ENCODE measurements at places on chromosomes 4 and X.

GRCh38 chrX:104852241-104852640 is 286.2 kb downstream of the IL1RAPL2 start:
- DNase-seq, result no peak

- no peak for DNase-seq
These were observed 212.4 kb upstream of the GRID2 start for GRCh38 chr4:92091335-92091734.

DNA sequence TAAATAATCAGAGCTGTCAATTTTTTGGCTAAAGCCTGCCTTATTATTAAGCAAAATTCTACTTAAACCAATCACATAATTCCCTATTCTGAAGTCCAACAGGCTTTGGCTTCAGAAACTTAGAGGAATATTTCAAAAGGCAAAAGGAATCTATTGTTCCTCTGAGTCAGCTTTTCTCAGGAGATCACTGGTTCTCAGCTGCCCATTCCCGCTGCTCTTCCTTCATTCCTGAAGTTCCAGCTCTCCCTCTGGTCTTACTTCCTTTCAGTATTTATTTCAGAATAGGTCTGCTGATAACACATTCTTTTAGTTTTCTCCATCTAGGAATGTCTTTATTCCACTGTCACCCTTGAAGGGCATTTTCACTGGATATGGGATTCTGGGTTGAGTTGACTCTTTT is 133.7 kb downstream of the SOWAHB start:
- DNase-seq, result no peak

- no peak for DNase-seq
These were observed 130.0 kb upstream of the MAP9 start for GRCh38 chr4:155506745-155507144.

DNA sequence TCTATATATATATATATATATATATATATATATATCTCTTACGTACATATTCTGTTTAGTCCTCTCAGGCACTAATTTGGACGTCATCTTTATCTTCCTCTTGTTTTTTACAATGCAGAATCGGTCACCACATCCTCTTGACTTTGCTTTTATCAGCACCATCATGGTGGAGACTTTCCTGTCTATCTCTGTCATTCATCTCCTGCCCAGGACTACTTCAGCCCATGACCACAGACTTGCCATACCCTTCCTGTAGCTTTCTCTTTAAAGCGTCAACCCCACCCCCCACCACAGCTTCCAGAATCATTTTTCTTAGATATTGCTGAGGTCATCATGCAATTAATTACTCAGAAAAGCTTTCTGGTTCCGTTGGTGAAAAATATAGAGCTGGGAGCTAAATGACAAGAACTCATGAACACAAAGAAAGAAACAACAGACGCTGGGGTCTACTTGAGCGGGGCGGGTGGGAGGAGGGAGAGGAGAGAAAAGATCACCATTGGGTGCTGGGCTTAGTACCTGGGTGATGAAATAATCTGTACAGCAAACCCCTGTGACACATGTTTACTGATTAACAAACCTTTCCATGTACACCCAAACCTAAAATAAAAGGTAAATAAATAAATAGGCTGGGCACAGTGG is 30.5 kb upstream of the PRKX start:
- no peak for DNase-seq

GRCh38 chr4:28073860-28074555 is 1213.4 kb downstream of the STIM2 start:
- no peak for DNase-seq

GRCh38 chr4:62622089-62622488 is 1422.0 kb downstream of the ADGRL3 start:
- DNase-seq, result no peak

GRCh38 chrX:53257166-53257565 is 24.2 kb downstream of the IQSEC2 start:
- no peak for DNase-seq

GRCh38 chr4:80219301-80220025 is 22.2 kb downstream of the PRDM8 start:
- no peak for DNase-seq

- DNase-seq, result no peak
These were observed 800.2 kb upstream of the TENM3 start for GRCh38 chr4:181443021-181443420.

DNA sequence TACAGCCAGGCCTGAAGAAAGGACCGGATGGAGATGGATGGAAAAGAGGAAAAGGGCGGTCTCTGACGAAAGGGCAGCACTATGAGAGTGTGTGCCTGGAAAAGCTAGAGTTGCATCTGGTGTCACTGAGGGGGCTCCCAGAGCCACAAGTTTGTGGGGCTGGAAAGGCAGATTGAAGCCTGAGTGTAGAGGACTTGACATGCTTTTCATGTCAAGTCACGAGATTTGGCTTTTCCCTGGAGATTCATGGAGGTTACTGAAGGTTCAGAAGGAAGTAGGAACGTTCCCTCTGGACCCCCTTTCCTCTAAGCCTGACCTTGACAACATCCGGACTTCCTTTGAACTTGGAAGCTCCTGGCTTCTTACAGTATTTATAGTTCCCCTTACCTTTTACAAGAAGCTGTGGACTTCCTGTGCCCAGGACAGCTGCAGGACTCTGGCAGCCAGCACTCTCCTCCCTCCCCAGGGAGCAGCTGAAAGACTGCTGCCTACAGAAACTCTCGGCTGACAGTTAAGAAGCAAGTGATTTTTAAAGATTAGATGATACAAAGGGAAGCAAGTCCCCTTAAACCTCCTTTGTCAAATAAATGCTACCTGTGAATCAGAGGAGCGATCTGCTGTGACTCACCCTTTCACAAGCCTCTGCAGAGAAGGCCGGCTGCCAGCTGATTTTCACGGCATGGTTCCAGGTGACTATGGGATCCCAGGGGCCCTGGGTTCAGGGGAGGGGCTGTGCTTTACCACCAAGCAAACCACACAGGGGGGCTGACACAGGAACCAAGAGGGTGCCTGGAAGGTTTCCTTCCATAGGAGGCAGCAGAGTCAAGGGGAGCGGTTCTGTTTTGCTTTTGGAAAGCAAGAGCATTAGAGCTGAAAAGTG is 72.9 kb upstream of the STIM2 start:
- no peak for DNase-seq

GRCh38 chrX:110280954-110281353 is 36.9 kb downstream of the AMMECR1 start:
- DNase-seq, result no peak

GRCh38 chrX:316351-317325 is 2.0 kb downstream of the GTPBP6 start:
- DNase-seq, result no peak

DNA sequence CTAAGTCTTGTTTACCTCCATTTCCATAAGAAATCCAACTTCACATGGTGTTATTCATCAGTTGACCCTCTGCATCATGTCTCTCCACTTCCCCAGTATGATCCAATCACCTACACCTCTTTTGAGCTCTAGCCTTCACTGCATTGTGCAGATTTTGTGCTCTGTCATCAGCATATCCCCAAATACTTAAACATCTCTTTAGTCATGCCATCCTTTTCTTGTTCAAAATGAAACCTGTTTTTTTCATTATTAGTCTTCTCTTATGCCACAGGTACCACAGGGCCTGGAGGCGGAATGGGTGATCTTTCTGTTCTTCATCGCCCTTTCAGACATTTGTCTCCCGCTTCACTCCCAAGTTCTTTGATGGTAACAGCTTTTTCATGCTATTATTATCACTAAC is 382.7 kb upstream of the GALNTL6 start:
- no peak for DNase-seq

DNA sequence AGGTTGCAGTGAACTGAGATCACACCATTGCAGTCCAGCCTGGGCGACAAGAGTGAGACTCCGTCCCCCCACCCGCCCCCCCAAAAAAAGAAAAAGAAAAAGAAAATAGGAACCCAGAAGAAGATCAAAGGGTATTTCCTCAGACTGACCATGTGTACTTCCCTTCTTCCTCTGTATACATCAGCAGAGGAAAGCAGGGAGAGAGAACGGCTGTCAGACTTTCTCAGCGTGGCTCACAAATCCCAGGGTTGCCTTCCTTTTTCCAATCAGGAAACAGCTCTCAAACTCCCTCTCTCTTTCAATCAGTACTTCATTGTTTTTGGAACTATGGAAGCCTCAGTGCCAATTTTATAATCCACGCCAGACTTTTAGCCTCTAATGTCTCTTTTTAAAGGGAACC is 59.1 kb downstream of the CHRNA9 start:
- DNase-seq, result no peak

DNA sequence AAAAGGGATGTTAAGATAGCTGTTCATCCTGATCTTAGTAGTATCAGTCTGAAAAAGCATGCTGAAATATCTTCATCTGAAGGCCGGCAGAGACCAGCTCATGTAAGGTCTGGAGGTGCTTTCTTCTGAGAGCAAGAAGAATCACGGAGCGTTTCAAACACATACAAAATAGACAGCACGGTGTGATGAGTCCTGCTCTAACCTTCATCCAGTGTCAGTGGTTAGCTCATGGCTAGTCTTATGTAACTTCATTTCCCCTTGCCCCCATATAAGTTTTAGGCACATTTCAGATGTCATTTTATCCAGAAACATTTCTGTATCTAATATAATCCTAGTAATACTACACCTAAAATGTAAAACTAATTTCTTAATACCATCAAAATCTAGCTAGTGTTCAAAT is 27.8 kb downstream of the ADD1 start:
- DNase-seq, result no peak

DNA sequence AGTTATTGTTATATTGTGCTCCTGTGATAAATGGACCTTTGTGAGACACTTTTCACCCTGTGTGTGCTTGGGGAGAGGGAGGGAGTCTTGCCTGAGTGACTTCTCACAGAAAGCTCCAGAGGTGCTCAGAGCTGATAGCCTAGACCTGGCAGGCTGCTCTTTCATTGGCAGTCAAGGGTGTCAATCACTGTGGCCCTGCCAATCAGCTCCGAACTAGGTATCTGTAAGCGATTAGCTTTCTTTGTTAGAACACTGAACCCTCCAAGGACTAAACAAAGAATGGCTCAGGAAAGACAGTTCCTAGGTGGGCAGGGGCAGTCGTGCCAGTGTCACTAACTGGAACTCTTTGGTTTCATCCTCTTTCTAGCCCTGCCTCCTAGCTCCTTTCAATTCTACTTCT is 2.7 kb upstream of the NALF2 start:
- DNase-seq, result no peak

DNA sequence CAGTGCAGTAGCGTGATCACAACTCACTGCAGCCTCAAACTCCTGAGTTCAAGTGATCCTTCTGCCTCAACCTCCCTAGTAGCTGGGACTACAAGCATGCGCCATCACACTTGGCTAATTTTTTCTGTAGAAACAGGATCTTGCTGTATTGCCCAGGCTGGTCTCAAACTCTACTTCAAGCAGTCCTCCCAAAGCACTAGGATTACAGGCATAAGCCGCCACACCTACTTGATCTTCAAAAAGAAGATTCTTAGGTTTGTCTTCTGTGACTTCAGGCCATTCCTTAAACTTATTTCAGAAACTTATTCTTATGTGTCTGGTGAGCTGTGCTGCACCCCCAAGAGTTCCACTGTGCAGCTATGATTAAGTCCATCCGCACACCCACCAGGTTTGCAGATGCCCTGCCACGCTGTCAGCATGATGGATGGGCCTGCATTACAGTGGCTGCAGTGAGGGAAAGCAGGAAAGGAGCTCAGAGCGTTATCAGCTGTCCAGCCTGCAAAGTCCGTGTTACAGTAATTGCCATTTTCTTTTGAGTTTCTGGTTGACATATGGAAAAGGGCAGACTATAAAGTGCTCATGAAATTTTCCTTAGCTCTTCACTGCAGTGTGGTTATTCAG is 146.6 kb downstream of the AASDH start:
- DNase-seq, result no peak

GRCh38 chr4:153198719-153199118 is 5.5 kb upstream of the TRIM2 start:
- no peak for DNase-seq

DNA sequence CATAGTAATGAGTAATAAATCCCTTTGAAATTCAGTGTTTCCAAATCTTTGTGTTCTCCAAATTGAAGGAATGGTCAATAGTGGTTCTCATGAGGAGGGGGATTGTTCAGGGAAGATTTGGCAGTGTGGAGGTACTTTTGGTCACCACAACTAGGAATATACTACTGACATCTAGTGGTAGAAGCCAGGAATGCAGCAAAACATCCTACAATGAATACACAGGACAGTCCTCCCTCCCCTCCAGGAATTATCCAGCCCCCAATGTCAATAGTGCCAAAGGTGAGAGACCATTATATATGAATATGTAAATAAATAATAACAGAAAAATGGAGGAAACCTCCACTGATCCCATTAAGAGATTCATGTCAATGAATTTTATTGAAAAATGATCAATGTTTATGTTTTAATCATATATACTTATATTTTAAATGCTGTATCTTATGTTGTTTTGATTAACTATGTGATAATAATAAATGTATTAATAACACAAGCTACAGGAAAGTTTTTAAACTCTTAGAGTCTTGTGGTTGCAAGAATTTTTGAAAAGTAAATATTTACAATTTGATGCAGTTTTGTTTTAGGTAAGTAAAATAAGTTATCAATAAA is 14.4 kb upstream of the FAM9A start:
- no peak for DNase-seq

DNA sequence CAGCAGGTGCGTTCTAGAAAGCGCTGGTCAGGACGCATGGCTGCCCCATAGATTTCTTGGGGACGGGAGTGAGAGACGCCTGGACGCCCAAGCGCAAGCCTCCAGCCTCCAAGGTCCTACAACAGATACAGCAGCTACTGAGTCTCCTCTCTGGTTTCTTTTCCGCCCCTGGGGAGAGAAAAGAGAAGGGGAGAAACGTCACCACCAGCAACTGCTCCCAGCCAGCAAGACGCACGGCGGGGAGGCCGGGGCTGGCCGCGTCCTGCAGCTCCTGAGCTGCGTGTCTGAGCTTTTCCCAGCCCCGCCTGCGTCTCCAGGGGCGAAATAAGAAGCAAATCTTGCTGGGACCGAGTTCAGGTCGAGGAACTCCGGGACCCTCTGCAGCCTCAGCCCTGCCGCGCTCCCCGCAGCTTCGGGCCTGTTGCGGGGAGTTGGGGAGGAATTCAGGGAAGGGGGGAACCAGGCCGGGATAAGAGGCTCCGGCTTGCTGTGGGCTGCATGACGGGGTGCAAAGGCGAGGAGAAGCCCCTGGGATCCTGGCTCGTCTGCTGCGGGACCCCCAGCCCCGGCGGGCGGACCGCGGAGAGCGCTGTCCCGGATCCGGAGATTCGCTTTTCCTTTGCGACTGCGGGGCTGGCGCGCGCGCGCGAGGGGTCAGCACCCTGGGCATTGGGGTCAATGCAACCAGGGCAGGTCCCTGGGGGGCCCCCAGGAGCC is 6.8 kb upstream of the SHOX start:
- no peak for DNase-seq

GRCh38 chrX:17590892-17591740 is 146.2 kb upstream of the SCML1 start:
- no peak for DNase-seq

DNA sequence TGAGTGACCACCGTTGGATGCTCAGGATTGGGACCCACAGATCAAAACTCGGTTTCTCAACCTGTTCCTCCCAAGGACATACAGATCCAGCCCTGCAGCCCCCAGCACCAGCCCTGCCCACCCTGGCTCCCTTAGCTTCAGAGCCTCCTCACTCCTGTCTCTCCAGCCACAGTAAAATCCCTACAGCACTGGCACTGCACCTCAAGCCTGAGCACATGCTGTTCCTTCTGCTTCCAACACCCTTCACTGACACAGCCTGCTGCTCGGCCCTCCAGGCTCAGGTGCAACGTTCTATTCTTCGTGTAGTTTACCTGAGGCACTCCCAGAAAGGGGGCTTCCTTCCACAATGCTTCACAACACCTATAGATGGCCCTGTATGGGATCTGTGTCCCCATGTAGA is 163.6 kb downstream of the EVC2 start:
- no peak for DNase-seq

- DNase-seq, result no peak
These were observed 138.3 kb downstream of the PDE5A start for GRCh38 chr4:119490335-119490734.

Data from activated naive CD8-positive, alpha-beta T cell treated with anti-CD3 and anti-CD28 coated beads, Interleukin-2, amount 50 U/mL, for 16 hours (primary cell).